Endodermal cell (in vitro differentiated cells): ENCODE measurements at places on chromosomes 4 and X. TPM values are rescaled to one million over a fixed set of nuclear protein-coding genes. Genes with fewer than 3 reads are reported as not detected.

Gene CNKSR2
- 24.5 and 28.7 TPM in 2 replicates for total RNA-seq

DNA sequence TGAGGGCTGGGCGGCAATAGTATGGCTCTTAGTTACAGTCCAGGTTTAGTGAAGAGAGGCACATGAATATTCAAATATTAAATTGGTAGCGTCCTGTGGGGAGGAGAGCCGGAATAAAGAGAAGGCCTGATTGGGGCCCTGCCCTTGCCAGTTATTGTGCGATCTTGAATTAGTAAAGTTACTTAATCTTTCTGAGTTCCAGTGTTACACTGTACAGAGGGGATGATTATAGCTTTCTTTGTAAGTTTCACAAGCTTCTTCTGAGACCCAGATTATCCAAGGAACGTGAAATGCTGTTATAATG, 1.2 kb downstream of the METAP1 start:
- peak; percentile 52 for DNase-seq

GRCh38 chr4:171067422-171067821, 745.8 kb upstream of the GALNTL6 start:
- no peak for DNase-seq

Gene ITIH6
- total RNA-seq: not detected in 3 replicates

Gene DDX53
- not detected in 3 replicates for total RNA-seq

- DNase-seq: no peak
These were observed 90.4 kb downstream of the EIF4E start for GRCh38 chr4:98838531-98838930.

- no peak for DNase-seq
These were observed 152.8 kb upstream of the DIPK2B start for GRCh38 chrX:45353456-45353855.

DNA sequence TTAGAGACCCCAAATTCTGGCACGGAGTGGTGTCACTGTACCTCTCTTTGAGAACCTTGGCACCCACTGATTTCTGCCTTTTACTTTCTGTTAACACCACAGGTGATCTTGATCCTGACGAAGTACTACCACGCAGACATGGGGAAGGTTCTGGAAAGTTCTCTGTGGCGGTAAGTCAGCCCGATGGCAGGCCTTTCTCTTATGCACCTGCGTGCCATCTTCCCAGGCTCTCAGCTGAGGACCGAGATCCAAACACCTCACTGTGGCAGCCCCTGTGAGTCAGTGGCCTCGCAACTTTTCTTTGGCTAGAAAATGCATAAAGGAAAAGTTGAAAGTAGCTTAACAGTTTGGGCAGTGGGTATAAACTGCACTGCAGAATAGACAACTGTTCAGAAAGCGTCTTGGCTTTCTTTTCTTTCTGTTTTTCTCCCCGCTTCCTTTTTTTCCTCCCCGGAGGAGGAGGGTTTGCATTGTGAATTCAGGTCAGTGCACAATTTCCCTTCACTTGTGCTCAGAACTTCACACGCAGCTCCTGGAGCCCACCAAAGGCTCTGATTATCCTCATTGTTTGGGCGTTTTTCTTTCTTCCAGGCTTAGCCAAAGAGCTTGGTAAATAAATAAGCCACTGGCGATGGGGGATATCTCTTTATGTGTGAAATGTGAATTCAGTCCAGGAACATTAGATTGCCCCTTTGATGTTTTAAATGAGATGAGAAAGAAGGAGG, 38.4 kb downstream of the PSAPL1 start:
- no peak for DNase-seq

DNA sequence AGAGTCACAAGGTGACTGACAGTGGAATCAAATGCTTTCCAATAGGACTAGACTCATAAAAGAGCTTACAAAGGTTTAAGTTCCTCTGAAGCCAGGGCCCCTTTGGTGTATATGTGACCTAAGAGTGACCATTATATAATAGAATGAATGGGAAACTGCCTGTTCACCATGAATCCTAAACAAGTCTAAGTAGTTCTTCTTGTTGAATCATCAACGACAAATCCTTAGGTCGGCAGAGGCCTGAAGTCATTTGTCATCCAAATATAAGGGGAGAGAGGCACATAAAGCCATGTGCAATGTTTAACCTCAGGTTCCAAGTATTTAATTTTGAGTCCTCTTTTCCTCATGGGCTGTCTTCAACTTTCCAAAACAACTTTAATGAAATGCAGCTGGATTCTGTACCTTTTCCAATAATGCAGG, 122.4 kb downstream of the RASL11B start:
- DNase-seq: no peak

Gene GABRG1
- 0.05 and 0.07 TPM in 2 replicates for total RNA-seq

Gene POLN
- 2.5 and 2.9 TPM in 2 replicates for total RNA-seq

GRCh38 chr4:86957215-86957614, 22.4 kb downstream of the AFF1 start:
- no peak for DNase-seq

GRCh38 chrX:7085879-7086278, 61.6 kb upstream of the STS start:
- no peak for DNase-seq

DNA sequence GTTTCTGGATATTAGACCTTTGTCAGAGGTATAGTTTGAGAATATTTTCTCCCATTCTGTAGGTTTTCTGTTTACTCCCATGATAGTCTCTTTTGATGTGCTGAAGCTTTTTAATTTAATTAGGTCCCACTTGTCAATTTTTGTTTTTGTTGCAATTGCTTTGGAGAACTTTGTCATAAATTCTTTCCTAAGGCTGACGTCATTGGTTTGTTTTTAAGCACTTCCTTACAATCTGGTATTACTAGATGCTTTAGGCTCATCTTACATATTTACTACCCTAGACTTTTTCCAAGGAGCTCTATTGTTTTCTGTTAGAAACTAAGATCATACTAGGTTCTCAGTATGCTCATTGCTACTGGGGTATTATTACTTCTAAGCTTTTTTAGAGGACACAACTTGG, 806.3 kb downstream of the PDHA2 start:
- DNase-seq: no peak

Gene MGARP
- 1.3 to 5.5 TPM (median 1.7 TPM) in 3 replicates for total RNA-seq

DNA sequence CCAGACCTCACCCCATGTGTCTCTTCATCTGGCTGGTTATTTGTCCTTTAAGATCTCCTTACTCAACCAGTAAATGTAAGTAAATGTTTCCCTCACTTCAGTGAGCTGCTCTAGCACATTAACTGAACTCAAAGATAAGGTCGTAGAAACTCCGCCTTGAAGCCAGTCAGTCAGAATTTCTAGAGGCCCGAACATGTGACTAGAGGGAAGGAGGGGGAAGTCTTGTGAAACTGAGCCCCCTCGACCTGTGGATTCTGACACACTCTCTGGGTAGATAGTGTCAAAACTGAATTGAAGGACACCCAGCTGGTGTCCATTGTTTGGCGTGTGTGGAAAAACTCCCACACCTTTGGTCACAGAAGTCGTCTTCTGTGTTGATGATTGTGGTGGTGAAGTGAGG, 933.9 kb downstream of the ADGRL3 start:
- DNase-seq: no peak

- peak; percentile 44 for DNase-seq
These were observed 8.3 kb downstream of the SLITRK2 start for GRCh38 chrX:145825896-145826295.

- DNase-seq: no peak
These were observed 45.9 kb downstream of the PDLIM5 start for GRCh38 chr4:94497690-94498089.

DNA sequence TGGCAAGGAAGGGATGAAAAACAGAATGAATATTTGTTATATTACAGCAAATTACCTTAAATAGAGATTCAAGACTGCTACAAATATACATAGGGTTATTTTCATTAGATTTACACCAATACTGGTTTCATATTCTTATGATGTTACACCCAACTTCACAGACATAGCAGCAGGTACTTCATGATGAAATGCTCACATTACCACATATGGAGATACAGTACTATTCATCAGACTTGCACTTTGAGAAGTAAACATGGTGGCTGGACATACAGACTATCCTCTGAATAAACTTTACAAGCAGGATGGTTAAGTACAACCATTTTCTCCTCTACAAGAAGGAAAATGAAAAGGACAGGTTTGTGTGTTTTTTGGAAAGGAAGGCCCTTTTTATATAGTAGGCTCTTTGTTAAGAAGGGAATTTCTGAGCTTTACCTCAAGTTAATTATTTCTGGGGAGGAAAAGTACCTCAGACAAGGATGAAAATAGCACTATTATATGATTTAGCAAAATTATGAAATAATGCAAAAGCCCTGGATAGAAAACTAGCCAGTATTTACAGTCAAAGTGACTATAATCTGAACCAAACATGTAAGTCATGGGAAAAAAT, 12.0 kb upstream of the FAM120C start:
- no peak for DNase-seq

Gene FHIP1A
- 29.2 to 81.0 TPM (median 33.2 TPM) in 3 replicates for total RNA-seq

GRCh38 chr4:30719454-30720020, 632 bp upstream of the PCDH7 start:
- DNase-seq: peak; percentile 92

DNA sequence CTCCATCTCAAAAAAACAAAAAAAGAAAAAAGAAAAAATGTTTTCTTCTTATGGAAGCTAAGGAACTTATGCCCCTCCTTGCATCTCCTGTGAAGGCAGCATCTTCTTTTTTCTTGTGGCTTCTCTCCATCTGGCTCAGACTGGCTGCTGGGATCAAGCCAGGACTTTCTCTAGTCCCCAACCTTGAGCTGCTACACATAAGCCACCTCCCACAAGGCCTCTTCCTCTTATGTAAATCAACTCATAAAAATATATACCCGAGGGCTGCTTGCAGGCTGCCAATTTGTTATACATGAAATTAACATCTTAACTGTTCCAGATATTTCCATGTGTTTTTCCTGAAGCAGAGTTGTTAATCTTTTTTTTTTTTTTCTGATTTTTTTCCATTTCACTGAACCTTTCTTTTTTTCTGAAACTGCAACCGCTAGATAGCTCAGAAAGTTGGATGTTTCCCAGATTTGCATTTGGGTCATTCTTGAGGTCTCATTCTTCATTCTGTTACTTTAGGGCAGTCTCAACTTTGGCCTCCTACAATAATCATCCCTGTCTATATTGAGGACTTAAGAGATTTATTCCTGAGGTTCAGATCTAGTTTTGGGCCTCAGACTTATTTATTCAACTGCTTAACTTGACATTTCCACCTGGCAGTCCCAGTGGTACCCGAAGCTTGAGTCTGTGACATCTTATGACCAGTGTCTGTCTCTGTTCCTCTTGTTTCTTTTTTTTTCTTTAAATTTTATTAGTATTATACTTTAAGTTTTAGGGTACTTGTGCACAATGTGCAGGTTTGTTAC, 10.3 kb downstream of the SNX25 start:
- no peak for DNase-seq

- DNase-seq: peak; percentile 51
These were observed 1.2 kb downstream of the POU3F4 start for GRCh38 chrX:83509254-83509801.

Gene IGBP1
- 44.0 to 59.6 TPM (median 46.5 TPM) in 3 replicates for total RNA-seq

DNA sequence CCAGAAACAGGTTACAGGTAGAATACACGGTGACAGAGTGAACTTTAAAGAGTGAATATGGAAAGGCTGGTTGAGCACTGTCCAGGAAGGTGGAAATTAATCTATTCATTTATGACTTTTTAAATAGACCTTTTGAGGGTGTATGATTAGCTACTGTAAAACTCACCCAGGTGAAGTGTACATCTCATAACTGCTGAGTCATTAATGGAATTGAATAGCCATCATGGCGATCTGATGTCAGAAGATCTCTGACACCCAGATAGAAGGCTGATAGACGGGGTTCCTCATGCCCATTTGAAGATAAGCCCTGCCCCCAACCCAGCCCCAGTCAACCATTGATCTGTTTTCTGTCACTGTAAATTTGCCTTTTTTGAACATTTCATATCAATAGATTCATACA, 84.0 kb downstream of the PRSS12 start:
- DNase-seq: no peak

DNA sequence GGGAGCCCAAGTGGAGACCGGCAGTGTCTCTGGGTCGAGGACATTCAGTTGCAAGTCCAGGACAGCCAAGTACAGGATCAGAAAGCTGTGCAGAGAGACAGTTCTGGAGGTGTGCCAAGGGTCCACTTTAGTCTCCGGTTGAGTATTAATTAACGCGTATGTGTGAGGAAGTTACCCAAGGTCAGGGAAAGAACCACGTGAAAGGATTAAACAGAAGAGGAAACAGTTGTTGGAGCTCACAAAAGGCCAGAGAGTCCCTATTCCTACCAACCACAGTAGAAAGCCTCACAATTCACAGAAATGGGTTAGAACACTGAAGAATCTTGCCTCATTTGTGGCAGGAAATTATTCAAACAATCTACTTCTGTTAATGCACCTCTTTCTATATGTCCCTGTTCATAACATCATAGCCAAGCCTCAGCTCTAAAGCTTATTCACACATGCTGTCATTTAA, 17.9 kb upstream of the NSUN7 start:
- DNase-seq: no peak

Gene NSG1
- 1.4 to 2.0 TPM (median 1.8 TPM) in 3 replicates for total RNA-seq

GRCh38 chr4:88655226-88655625, 42.4 kb downstream of the NAP1L5 start:
- DNase-seq: no peak

GRCh38 chr4:85092536-85092935, 126.0 kb upstream of the WDFY3 start:
- DNase-seq: no peak

GRCh38 chr4:89497517-89498308, 190.1 kb upstream of the GPRIN3 start:
- no peak for DNase-seq

Gene PNMA6A
- 5.2 and 7.1 TPM in 2 replicates for total RNA-seq

GRCh38 chrX:16484338-16484737, 165.6 kb upstream of the S100G start:
- no peak for DNase-seq

- DNase-seq: no peak
These were observed 3.2 kb downstream of the DDX3X start for GRCh38 chrX:41337140-41337539.

Gene FOXR2
- total RNA-seq: not detected in 3 replicates

Gene PCDH11X
- total RNA-seq: 2.2 and 3.3 TPM in 2 replicates

DNA sequence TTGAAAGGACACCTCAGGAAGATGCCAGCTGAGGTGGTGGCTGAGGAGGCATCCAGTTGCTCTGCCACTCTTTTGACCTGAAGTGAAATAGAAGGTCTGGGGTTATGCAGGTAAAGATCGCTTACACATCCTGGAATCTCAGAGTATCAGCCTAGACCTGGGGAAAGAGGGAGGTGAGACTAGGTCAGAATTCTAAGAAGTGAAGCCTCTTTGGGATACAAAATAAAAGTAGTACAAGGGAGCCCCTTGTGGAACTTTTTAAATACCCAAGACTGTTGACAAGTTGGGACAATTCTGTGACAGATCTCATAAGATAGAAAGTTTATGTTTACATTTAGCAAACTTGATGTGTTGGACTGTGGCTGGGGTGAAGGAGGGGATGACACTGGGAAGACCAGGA, 263.1 kb downstream of the SPRY1 start:
- no peak for DNase-seq

- DNase-seq: no peak
These were observed 381.2 kb upstream of the IGFBP7 start for GRCh38 chr4:57491388-57491787.

Gene GAGE12F
- not detected in 3 replicates for total RNA-seq

- DNase-seq: no peak
These were observed 28.0 kb downstream of the MFSD8 start for GRCh38 chr4:127936974-127937373.

- DNase-seq: no peak
These were observed 7.9 kb upstream of the GNRHR start for GRCh38 chr4:67762086-67762485.
